ENCODE measurements at places on chromosomes 12 and 14. TPM values are rescaled to one million over a fixed set of nuclear protein-coding genes. Genes with fewer than 3 reads are reported as not detected.

The SLC22A17 gene
- total RNA-seq = 25.9 TPM

The KRT4 gene
- not detected for total RNA-seq

The GCN1 gene
- total RNA-seq = 79.0 TPM

The CD69 gene
- total RNA-seq = not detected

The ABCD4 gene
- 30.6 TPM for total RNA-seq

All from G401 (cell line).